ENCODE measurements at places on chromosomes 2 and 18. TPM values are rescaled to one million over a fixed set of nuclear protein-coding genes. Genes with fewer than 3 reads are reported as not detected.

C2orf80 gene
- not detected for total RNA-seq

NT5DC4 gene
- total RNA-seq = not detected

ACMSD gene
- total RNA-seq = not detected

PID1 gene
- total RNA-seq = 8.5 TPM

CPS1 gene
- total RNA-seq = 33.9 TPM

GPAT2 gene
- not detected for total RNA-seq

LYPD6B gene
- total RNA-seq = 0.94 TPM

SLC35G4 gene
- not detected for total RNA-seq

CRYGD gene
- total RNA-seq = not detected

TRIB2 gene
- 12.3 TPM for total RNA-seq

TAF4B gene
- 1.8 TPM for total RNA-seq

MZT2B gene
- 65.8 TPM for total RNA-seq

BMP10 gene
- total RNA-seq = not detected

KIF5C gene
- 0.16 TPM for total RNA-seq

ERFE gene
- 8.5 TPM for total RNA-seq

STAM2 gene
- total RNA-seq = 40.0 TPM

PRSS56 gene
- total RNA-seq = 2.5 TPM

Measured in myocyte (in vitro differentiated cells).